ENCODE measurements at places on chromosomes 16 and 17.

GRCh38 chr16:88941913-88942909, 34.8 kb downstream of the CBFA2T3 start:
- no peak for DNase-seq

GRCh38 chr17:18353541-18353940, 9.8 kb downstream of the SHMT1 start:
- DNase-seq = no peak

GRCh38 chr17:76681222-76682137, 29.3 kb downstream of the MXRA7 start:
- DNase-seq = no peak

GRCh38 chr17:3647769-3648555, 11.4 kb downstream of the CTNS start:
- DNase-seq = no peak

GRCh38 chr16:17471719-17472461, 1.1 kb upstream of the XYLT1 start:
- no peak for DNase-seq

GRCh38 chr17:62067165-62068145, 2.4 kb upstream of the MED13 start:
- DNase-seq = no peak

DNA sequence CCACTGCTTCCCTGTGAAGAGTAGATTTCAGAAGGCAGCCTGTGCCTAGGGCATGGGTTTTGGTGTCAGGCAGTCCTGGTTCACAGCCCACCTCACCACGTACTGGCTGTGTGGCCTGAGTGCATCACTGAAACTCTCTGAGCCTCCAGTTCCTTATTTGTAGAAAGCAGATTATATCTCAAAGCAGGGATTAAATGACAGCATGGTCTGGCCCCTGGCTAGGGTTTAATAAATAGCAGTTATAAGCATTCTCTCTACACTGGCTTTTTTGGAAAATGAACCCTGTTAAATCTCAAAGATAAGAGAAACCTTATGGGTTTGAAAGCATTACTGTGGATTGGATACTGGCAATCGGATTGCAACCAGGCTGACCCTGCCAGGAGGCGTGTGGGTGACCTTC, 2.9 kb upstream of the MT1M start:
- DNase-seq = no peak

GRCh38 chr16:2058872-2059271, 11.1 kb downstream of the TSC2 start:
- DNase-seq = no peak

DNA sequence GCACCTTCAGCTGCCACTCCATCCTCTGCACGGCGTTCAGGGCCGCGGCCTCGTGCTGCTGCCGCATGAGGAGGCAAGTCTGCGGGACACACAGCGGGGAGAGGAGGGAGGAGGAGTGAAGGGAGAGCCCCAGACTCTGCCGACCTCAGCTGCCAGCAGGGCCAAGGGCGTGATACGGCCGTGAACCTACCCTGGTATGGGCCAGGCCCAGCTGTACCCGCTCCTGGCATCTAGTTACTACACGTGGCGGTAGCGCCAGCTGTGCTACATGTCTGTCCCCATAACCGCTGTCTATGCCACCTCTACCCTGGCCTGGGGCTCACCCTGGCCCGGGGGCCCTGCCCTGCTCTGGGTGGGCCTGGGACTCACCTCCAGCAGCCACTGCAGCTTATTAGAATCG, 51.1 kb downstream of the ZNF778 start:
- DNase-seq = no peak

- no peak for DNase-seq
Observed at GRCh38 chr16:25095636-25096035, 15.9 kb upstream of the LCMT1 start.

DNA sequence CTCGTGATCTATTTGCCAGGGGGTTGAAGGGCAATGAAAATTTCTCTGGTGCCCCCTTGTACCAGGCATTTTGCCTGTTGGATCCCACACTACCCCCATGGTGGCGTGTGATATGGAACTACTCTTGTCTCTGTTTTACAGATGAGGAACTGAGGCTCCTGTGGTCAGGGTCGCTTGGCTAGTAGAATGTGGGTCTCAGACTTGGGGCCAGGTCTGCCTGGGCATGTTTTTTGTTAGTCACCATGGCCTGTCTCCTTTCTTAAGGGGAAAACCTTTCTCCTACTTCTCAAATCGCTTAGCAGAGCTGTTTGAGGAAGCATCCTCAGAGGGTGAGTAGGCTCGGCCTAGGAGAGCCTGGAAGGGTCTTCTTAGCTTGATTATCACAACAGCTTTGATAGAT, 51.2 kb downstream of the CLEC16A start:
- no peak for DNase-seq

- no peak for DNase-seq
Observed at GRCh38 chr17:3889325-3890012, 3.4 kb downstream of the CAMKK1 start.

DNA sequence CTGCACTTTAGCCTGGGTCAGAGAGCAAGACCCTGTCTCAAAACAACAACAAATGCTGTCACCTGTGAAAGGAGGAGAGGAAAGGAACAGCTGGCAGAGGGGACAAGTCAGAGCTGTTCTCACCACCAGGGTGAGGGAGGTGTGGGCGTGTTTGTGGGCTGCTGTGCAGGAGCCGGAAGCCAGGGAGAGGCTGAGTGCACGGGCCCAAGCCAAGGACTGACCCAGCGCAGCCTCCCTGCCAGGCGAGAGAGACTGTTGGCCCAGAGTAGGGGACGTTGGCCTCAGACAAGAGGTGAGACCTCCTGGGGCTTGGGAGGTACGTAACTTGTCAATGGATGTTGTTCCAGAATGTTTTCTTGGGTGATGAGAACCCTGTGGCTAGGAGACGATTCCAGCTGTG, 10.7 kb downstream of the SPNS2 start:
- DNase-seq = no peak

GRCh38 chr17:73850426-73850825, 206.2 kb upstream of the SDK2 start:
- no peak for DNase-seq

DNA sequence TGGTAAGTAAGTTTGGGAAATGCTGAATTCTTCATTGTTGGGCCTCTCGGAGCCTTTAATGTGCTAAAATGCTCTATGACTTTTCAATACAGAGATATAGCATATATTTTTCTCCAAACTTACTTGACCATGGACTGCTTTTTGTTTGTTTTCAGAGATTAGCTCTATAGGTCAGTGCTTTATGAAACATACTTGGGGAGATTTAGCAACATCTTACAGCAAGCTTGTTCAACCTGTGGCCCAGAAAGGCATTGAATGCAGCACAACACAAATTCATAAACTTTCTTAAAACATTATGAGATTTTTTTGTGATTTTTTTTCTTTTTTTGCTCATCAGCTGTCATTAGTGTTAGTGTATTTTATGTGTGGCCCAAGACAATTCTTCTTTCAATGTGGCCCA, 1.0 kb upstream of the KRTAP3-1 start:
- DNase-seq = no peak

DNA sequence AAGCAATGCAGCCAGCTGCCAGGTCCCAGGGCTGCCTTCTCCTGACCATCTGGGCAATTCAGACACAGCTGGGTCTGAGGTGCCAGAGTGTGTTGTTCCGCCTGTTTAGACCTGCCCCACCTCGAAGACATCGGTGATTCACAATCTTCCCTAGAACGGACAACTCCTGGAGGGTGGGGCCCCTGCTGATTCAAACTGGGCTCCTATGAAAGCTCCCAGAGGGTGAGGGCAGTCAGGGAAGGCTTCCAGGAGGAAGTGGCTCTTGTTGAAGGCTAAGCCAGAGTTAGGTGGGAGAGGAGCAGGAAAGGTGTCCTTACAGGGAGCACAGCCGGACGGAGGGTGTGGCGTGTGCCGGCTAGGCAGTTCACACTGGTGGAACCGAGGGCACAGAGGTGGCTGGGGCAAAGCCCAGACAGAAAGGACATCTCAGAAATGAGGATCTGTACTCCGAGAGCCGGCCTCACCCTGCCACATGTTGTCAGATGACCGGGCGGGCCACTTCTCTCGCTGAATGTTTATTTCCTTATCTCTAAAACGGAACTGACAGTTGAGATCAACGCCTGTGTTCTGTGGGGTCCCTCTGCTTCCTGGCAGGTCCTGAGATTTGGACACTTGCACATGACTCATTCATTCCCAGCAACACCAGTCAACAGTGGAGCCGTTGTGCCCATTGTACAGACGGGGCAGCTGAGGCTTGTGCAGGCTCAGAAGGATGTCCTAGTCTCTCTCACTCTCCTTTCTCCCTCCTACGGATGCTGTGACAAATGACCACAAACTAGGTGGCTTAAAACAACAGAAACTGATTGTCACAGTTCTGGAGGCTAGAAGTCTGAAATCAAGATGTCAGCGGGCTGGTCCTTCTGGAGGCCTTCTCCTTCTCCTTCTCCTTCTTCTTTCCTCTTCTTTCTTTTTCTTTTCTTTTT, 26.9 kb upstream of the LITAF start:
- DNase-seq = peak; percentile 11

DNA sequence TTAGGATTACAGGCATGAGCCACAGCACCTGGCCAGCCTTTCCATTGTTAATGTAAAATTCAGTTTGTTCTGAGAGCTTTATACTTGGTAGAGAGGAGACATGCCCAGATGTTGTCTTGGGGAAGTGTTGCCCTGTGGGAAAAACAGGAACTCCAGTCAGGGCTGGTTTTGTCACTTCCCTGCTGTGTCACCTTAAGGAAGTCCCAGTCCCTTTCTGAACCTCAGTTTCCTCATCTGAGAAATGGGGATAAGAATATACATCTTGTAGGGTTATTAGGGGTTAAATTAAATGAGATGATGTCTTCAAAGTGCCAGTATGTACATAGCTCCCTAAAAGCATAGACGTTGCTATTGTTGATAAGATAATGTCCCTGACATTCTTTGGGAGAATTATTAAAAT, 25.3 kb downstream of the CLEC16A start:
- DNase-seq = no peak

DNA sequence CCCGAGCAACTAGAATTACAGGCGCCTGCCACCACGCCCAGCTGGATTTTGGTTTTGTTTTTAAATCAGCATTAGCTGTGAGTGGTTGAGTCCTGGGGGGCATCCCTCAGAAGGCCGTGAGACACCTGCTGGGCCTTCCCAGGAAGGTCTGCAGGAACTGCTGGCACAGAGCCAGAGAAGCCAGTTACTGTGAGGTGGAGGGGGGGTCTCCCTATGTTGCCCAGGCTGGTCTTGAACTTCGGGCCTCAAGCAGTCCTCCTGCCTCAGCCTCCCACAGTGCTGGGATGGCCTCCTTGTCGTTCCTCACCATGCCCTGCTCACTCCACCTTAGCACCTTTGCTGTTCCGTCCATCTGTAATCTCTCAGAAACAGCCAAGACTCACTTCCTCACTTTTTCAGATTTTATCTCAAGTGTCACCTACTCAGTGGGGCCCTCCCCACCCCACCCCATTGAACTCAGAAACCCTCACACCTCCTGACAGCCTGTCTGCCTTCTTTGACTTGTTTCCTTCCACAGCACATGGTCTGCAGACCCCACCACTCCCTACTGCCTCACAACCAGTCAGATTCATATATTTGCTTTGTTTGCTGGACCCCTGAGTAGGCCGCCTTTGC, 62.3 kb downstream of the WSB1 start:
- DNase-seq = no peak

DNA sequence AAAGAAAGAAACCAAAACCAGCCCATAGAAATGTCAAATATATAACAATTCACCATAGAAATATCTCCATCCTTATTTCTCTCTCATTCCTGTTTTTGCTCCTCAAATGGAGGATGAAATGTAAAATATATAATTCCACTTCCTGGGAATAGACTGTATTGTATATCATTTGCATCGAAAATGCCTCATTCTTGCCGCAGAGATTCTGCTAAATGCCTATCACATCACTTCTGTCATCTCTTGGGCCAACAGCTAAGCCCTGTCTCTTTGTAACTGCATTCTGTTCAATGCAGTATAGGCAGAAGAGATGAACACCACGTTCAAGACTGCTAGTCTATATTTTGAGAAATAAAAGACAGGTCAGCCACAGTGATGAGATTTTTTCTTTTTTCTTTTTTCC, 956.3 kb upstream of the SOX9 start:
- DNase-seq = no peak

DNA sequence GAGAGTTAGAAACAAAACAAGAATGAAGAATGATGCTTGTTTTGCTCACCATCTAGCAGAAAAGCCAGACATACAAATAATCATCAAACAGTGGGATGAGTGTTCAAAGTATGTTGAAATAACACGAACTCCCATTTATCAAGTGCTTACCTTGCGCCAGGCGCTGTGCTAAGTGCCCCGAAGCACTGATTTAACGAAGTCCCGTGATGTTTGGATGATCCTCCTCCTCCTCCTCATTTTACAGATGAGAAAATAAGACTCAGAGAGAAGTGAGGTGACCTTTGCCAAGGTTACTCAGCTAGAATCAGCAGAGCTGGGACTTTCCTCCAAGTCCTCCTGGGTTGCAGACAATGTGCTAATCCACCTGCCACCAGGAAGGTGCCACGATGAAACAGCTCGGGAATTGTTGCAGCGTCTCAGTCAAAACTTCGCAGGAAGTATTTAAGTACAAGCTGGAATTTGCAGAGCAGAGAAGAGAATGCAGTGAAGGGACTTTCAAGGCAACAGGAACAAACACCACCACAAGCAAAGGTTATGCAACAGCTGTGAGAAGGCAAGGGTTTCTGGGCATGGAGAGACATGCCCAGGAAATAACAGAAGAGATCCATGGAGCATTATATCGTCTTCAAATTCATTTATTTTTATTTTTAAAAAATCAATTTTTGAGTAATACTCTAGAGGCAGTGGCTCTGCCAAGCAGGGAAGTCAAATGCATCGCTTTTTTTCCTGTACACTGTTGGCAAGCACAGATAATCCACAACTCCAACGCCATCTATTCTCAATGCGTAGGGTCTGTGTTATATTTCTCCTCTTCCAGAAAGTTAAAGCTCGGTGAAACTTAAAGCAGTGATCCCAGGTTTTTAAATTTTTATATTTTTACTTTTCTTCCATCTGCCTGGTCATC, 11.1 kb downstream of the PRCD start:
- DNase-seq = no peak

GRCh38 chr16:56246051-56246817, 54.9 kb downstream of the GNAO1 start:
- DNase-seq = no peak

- no peak for DNase-seq
Observed at GRCh38 chr17:16419074-16419928, 3.9 kb downstream of the TRPV2 start.

- no peak for DNase-seq
Observed at GRCh38 chr17:14748036-14748710, 447.3 kb downstream of the HS3ST3B1 start.

GRCh38 chr16:11340710-11341109, 4.5 kb upstream of the RMI2 start:
- no peak for DNase-seq

Measured in stimulated activated CD8-positive, alpha-beta memory T cell treated with anti-CD3 and anti-CD28 coated beads, Interleukin-4, amount 100 ng/mL, for 1 hour (primary cell).